ENCODE measurements at places on chromosomes 7 and 10.

GRCh38 chr10:133464582-133465031 lies 10.9 kb downstream of the SCART1 start:
- no peaks in the 10 kb centered on the region for H3K27me3 ChIP-seq
- H3K27ac ChIP-seq = no peak overlapping the region
- no peak overlapping the region for H3K4me3 ChIP-seq
- no peaks in the 10 kb centered on the region for H3K36me3 ChIP-seq
- DNase-seq = no peak

DNA sequence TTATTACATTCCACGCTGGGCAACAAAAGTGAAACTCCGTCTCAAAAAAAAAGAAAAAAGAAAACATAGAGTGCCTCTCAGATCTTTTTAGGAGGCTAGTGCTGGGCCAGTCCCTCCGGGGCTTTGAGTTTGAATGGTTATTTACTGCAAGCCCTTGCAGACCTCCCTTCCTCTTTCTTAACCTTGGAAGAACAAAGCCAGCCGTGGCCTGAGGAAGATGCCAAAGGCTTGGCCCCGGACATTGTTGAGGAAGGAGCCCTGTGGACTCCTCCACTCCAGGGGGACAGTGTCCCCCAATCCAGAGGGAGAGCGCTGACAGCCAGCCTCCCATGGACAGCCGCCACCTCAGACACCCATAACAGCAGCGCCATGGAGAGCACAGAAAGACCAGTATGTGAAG lies 5.0 kb downstream of the TSPAN33 start:
- peaks cover 45% of the 10 kb centered on the region for H3K27me3 ChIP-seq
- H3K36me3 ChIP-seq = no peaks in the 10 kb centered on the region
- no peak overlapping the region for H3K27ac ChIP-seq
- no peak overlapping the region for H3K4me3 ChIP-seq
- no peak for DNase-seq

DNA sequence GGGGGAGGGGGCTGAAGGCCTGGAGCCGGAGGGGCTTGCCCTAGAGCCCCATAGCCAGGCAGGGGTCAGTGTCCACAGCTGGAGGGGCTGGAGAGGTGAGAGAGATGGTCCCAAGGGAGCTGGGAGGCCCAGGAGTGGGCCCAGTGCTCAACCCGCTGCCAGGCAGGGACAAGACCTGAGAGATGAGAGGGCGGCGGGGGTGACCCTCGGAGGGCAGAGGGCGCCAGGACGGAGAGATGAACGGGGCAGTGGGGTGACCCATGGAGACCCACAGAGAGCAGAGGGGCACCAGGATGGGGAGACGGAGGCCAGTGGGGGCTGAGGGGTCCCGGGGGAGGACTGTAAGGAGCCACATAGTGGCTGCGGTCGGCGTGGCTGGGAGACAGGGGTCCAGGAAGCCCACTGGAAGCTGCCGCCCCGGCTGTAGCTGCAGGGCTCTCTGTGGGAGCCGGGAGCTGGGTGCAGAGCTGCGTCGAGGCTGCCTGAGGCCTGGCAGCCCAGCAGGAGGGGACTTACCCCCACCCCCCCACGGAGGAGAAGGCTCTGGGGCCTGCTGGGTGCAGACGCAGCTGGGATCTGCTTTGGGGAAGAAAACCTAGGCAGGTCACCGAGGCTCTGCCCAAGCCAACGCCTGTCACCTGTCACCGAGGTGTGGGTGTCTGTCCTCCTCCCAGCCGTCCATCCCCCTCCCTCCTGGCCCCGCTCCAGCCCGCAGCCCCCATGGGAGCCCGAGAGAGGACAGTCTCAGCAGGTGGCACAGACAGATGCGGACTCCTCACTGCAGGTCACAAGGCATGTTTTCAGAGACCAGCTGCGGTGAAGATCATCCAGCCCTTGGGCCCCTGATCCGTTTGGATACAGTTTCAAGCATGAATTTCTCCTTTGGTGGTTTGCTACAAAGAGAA lies 25.1 kb downstream of the PWWP2B start:
- H3K4me1 ChIP-seq = peaks cover 18% of the 10 kb centered on the region
- no peaks in the 10 kb centered on the region for H3K36me3 ChIP-seq
- H3K27me3 ChIP-seq = no peaks in the 10 kb centered on the region
- no peak overlapping the region for H3K4me3 ChIP-seq
- H3K27ac ChIP-seq = peak overlapping the region; percentile 78
- DNase-seq = no peak

- peaks cover 25% of the 10 kb centered on the region for H3K36me3 ChIP-seq
- H3K27ac ChIP-seq = peak overlapping the region; percentile 94
- H3K4me1 ChIP-seq = peaks cover 36% of the 10 kb centered on the region
- DNase-seq = no peak
Measured at GRCh38 chr7:1563981-1564602, 5.7 kb downstream of the PSMG3 start.

DNA sequence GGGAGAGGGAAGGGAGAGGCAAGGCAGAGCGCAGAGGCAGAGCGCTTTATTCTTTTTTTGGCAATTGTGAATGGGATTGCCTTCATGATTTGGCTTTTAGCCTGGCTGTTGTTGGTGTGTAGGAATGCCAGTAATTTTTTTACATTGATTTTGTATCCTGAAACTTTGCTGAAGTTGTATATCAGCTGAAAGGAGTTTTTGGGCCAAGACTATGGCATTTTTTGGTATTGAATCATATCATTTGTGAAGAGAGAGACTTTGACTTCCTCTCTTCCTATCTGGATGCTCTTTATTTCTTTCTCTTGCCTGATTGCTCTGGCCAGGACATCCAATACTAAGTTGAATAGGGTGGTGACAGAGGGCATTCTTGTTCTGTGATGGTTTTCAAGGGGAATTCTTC lies 291.3 kb downstream of the REEP3 start:
- H3K4me1 ChIP-seq = no peaks in the 10 kb centered on the region
- no peak overlapping the region for H3K4me3 ChIP-seq
- H3K27me3 ChIP-seq = peaks cover 11% of the 10 kb centered on the region
- no peak for DNase-seq

DNA sequence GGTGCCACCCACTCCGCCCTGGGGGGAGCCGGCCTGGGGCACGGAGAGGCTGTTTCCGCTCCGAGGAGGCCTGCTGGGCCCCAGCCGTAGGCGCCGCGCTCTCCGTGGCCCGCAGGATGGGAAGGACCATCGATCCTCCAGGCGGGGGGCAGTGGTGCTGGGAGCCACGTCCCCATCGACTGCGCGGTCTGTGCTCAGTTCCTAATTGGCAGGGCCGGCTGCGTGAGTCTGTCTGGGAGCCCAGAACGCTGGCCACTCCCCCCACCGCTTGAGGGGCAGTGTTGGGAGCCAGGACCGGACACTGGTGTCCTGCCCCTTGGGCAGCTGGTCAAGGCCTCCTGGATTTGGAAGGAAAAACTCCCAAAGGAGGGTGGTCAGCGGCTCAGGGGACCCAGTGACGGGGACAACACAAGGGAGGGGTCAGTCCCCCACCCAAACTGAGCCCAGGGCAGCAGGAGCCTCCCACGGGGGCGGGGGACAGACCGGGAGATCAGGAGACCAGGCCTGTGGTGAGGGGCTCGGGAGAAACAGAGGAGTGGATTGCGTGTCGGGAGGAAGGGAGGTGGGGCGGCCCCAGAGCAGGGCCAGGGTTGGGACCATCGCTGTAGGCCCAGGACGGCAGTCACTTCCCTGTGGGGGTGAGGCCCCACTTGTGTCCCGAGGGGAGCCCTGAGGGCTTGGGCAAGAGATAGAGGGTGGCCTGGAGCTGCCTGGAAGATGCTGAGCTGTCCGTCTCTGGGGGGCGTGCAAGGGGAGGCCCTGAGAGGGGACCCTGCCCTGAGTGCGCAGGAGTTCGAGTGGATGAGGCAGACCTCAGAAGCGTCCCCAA lies 89.0 kb downstream of the UNCX start:
- H3K4me1 ChIP-seq = no peaks in the 10 kb centered on the region
- H3K27me3 ChIP-seq = peaks cover 19% of the 10 kb centered on the region
- H3K4me3 ChIP-seq = no peak overlapping the region

DNA sequence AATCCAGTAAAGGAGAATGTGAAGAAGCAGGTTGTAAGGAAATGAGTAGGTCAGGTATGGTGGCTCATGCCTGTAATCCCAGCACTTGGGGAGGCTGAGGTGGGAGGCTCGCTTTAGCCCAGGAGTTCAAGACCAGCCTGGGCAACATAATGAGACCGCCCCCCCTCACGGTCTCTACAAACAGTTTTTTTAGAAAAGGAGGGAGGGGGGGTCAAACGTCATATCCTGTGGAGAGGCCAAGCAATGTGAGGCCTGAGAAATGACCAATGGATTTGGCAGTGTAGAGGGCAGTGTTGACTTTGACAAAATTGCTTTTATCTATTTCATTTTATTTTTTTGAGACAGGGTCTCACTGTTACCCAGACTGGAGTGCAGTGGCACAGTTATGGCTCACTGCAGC lies 2.3 kb upstream of the DNAJB12 start:
- no peaks in the 10 kb centered on the region for H3K36me3 ChIP-seq
- no peak overlapping the region for H3K4me3 ChIP-seq
- H3K27me3 ChIP-seq = no peaks in the 10 kb centered on the region
- no peak overlapping the region for H3K27ac ChIP-seq

DNA sequence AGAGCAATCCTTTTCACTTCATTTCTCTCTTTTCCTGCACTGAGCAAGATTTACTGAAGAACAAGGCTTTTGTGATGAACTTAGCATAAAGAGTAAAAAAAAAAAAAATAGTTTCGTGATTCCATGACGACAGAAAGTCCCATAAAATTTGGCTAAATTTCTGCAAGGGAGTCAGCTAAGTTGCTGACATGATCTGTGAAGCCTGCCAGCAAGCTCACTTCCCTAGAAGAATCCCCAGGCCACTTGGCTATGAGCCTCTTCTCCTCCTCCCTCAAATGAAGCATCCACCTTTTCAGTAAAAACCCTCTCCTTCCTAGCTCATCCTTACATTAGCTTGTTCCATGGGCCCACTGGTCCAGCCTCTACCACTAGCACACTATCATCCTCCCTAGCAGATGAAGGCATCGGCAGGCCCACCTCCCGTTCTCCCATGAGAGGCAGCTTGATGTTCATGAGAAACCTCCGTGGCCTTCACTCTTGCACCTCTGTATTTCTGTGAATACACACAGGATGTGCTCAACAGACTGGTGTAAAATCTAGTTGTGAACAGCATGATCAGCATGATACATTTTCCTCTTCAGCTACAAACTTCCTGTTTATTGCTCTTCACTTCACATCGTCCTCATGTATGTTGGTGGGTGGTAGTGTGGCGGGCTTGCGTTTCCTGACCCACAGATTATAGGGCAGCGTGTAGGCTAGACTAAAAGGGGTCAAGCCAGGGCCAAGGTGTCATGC lies 30.9 kb downstream of the GIMAP8 start:
- DNase-seq = no peak
- H3K36me3 ChIP-seq = no peaks in the 10 kb centered on the region
- H3K27me3 ChIP-seq = peaks cover 3% of the 10 kb centered on the region
- no peak overlapping the region for H3K4me3 ChIP-seq

DNA sequence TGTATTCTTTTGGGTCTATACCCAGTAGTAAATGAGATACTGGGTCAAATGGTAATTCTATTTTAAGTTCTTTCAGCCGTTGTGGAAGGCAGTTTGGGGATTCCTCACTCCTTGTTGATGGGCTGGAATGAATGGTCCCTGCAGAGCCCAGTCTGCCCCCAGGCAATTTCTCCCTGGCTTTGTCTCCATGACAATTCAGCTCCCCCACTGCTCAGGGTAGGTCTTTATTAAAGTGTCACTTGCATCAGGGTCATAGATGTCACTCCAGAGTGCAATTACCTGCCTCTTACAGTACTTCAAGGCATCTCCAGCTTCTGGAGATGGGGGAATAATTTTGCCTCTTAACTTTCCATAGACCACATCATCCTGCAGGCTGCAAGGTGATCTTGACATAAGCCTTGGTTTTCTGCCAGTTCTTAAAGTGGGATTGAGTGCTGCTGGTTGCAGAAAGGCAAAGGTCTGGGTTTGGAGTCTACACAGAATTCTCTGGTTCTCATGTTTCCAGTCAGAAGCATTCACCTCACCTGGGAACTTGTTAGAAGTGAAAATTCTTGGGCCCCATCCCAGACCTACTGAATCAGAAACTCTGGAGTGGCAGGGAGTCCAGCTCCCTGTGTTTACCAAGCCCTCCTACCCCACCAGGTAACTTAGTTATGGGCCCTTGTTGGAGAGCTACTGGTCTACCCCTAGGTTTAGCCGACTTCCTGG lies 442.4 kb downstream of the GALNT17 start:
- no peaks in the 10 kb centered on the region for H3K36me3 ChIP-seq
- DNase-seq = no peak
- H3K4me3 ChIP-seq = no peak overlapping the region
- H3K27ac ChIP-seq = no peak overlapping the region
- no peaks in the 10 kb centered on the region for H3K27me3 ChIP-seq

DNA sequence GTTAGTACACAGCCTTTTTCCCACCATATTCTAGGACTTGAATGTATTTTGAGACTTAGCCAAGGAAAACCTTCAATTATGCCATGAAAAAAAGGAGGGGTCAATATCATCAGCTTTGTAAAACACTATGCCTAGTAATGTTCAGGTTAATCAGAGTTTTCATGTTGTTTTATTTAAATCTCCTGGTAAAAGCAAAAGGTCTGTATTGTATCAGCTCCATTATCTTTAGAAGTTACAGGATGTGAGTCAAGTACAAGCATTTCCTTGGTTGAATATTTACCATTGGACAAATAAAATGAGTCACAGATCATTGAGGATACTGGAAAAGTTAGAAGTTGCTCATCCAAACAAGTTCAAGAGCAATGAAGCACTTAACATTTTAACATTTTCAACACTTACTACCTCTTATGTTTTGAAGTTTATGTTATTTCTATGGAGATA lies 89.9 kb upstream of the CAPZA2 start:
- peaks cover 6% of the 10 kb centered on the region for H3K4me1 ChIP-seq
- peak; percentile 41 for DNase-seq
- no peak overlapping the region for H3K4me3 ChIP-seq
- H3K27me3 ChIP-seq = no peaks in the 10 kb centered on the region
- peaks cover 69% of the 10 kb centered on the region for H3K36me3 ChIP-seq
- H3K27ac ChIP-seq = peak overlapping the region; percentile 35

DNA sequence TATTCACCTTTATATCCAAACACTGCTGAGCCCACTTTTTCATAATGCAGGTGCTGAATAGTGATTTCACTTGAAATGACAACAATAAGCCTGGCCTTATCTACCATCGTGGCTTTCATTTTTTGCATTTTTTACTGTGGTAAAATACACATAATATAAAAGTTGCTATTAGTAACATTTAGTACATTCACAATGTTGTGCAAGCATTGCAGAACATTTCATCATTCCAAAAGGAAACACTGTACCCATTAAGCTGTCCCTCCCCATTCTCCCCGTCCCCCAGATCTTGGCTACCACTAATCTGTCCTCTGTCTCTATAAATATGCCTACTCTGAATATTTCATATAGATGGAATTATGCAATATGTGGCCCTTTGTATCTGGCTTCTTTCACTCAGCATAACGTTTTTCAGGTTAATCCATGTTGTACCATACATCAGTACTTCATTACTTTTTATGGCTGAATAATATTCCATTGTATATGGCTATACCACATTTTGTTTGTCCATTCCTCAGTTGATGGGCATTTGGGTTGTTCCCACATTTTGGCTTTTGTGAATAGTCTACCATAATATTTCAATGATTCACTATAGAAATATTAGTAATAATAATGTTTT lies 68.5 kb upstream of the ARID5B start:
- H3K27ac ChIP-seq = peak overlapping the region; percentile 88
- H3K4me3 ChIP-seq = no peak overlapping the region
- no peaks in the 10 kb centered on the region for H3K36me3 ChIP-seq
- H3K27me3 ChIP-seq = no peaks in the 10 kb centered on the region
- H3K4me1 ChIP-seq = peaks cover 31% of the 10 kb centered on the region

GRCh38 chr10:93274419-93274818 lies 200.7 kb downstream of the CYP26A1 start:
- no peak overlapping the region for H3K4me3 ChIP-seq
- H3K27ac ChIP-seq = no peak overlapping the region
- no peaks in the 10 kb centered on the region for H3K36me3 ChIP-seq
- H3K27me3 ChIP-seq = no peaks in the 10 kb centered on the region
